ENCODE measurements at places on chromosomes 11 and 22.

GRCh38 chr22:46137218-46137766, 13.0 kb upstream of the PPARA start:
- no peak overlapping the region for H3K4me3 ChIP-seq
- H3K27me3 ChIP-seq = no peaks in the 10 kb centered on the region
- H3K36me3 ChIP-seq = no peaks in the 10 kb centered on the region
- H3K27ac ChIP-seq = no peak overlapping the region
- peaks cover under 1% of the 10 kb centered on the region for H3K4me1 ChIP-seq

DNA sequence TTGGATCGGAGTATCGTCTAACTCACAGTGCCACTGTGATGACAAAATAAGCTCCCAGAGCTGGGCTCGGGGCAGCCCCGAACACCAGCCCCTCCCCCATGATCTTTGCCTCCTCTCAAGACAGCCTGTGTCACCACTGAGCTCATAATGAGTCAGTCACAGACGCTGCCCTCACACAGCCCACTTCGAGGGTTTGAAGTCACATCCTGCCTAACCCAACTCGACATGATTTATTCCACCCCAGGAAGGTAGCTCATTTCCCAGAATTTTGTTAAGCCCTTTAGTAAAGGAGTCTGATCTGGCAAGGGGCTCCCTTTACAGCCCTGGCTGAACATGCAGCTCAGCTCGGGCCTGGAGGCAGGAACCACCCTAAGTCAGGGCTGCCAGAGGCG, 22.8 kb downstream of the MYH9 start:
- H3K4me3 ChIP-seq = no peak overlapping the region
- DNase-seq = no peak
- peaks cover 98% of the 10 kb centered on the region for H3K4me1 ChIP-seq
- no peaks in the 10 kb centered on the region for H3K27me3 ChIP-seq

DNA sequence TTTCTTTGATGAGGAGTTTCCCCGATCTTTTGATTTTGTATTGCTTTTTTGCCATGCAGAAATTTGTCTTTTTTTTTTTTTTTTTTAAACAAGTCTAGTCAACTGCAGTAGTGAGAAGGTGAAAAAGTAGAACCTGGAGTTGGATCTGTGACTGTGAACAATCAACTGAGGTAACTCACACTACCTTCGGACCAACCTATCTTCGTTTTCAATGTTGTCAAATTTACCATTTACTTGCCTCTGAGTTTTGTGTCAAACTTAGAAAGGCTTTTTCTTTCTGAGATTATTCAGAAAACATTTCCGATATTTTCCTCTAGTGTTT, 20.5 kb downstream of the KLHL22 start:
- H3K4me3 ChIP-seq = no peak overlapping the region
- no peak overlapping the region for H3K27ac ChIP-seq

DNA sequence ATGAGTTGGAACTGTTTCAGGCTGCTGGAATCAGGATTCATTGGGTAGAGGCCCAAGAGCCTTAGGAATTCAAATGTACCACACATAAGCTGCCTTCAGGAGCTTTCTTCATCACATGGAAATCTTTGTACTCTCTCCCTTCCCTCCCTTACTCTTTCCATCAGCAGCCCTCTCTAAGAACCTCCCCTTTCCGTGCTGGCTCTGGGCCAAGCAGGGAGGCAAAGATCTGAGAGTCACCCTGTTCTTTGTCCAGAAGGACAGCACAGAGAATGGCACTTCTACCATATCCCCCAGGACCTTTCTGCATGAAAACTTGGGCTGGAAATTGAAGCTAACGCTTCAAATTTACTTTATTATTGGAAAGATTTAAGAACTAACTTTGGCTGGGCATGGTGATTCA, 20.7 kb upstream of the TPBGL start:
- no peak overlapping the region for H3K4me3 ChIP-seq
- no peak for DNase-seq
- no peaks in the 10 kb centered on the region for H3K4me1 ChIP-seq
- no peaks in the 10 kb centered on the region for H3K27me3 ChIP-seq

DNA sequence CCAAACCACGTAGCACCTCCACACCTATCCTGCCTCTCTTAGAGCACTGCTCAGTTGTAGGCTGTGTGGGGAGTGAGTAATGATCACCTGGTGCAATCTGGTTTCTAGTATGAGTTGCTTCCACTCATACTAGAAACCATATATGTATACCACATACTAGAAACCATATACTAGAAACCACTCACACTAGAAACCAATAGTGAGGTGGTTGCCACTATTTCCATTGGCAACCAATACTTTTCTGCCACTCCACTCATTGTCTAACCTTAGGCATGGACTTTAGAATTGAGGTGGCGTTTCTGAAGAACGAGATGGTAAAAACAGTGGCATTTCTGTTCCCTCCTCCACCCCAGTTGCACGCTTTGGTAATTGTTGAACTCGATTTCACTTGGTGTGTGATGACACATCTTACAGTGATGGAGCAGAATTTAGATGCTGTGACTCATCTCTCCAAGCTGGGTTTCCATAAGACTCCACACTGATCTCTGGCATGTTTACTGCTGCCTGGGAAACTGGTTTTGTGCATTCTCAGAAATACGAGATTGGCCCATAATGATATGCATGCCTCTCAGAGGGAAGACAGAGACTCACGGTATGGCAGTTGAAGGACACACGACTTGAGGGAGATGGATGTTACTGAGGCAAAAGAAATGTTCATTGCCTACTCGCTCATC, 82.9 kb downstream of the KIRREL3 start:
- H3K4me3 ChIP-seq = no peak overlapping the region
- no peaks in the 10 kb centered on the region for H3K4me1 ChIP-seq
- no peaks in the 10 kb centered on the region for H3K27me3 ChIP-seq
- no peaks in the 10 kb centered on the region for H3K36me3 ChIP-seq

- H3K27ac ChIP-seq = no peak overlapping the region
- no peak overlapping the region for H3K4me3 ChIP-seq
- no peak for DNase-seq
- H3K27me3 ChIP-seq = no peaks in the 10 kb centered on the region
- no peaks in the 10 kb centered on the region for H3K36me3 ChIP-seq
Observed at GRCh38 chr11:26418386-26418912, 86.5 kb downstream of the ANO3 start.

- peaks cover 31% of the 10 kb centered on the region for H3K36me3 ChIP-seq
- H3K27me3 ChIP-seq = no peaks in the 10 kb centered on the region
- peaks cover 26% of the 10 kb centered on the region for H3K4me1 ChIP-seq
- DNase-seq = no peak
Observed at GRCh38 chr22:30282616-30283046, 6.7 kb downstream of the CASTOR1 start.

- no peak overlapping the region for H3K27ac ChIP-seq
- H3K27me3 ChIP-seq = no peaks in the 10 kb centered on the region
- no peaks in the 10 kb centered on the region for H3K4me1 ChIP-seq
- H3K4me3 ChIP-seq = no peak overlapping the region
Observed at GRCh38 chr11:680476-680875, 14.5 kb downstream of the DEAF1 start.

- no peaks in the 10 kb centered on the region for H3K36me3 ChIP-seq
- peaks cover 40% of the 10 kb centered on the region for H3K27me3 ChIP-seq
- peak; percentile 77 for DNase-seq
Observed at GRCh38 chr11:30586251-30587144, at the start of gene MPPED2. MPPED2 (minus strand) TSS chr11:30586353; CDS start chr11:30580373, 5,980 bp downstream.

- peaks cover 19% of the 10 kb centered on the region for H3K4me1 ChIP-seq
- no peak within 1 kb of the TSS for H3K27ac ChIP-seq
Observed at GRCh38 chr11:61752117-61752924, at the start of gene MYRF. MYRF (plus strand) TSS chr11:61752636; CDS start chr11:61752745, 109 bp downstream.

GRCh38 chr11:65899356-65900124, 648 bp downstream of the FOSL1 start:
- no peaks in the 10 kb centered on the region for H3K27me3 ChIP-seq
- H3K36me3 ChIP-seq = no peaks in the 10 kb centered on the region
- H3K27ac ChIP-seq = peak overlapping the region; percentile 73
- H3K4me1 ChIP-seq = peaks cover 27% of the 10 kb centered on the region
- peak; percentile 86 for DNase-seq

GRCh38 chr11:92591521-92591920, 366.9 kb downstream of the FAT3 start:
- no peaks in the 10 kb centered on the region for H3K36me3 ChIP-seq
- H3K27me3 ChIP-seq = no peaks in the 10 kb centered on the region
- no peak overlapping the region for H3K4me3 ChIP-seq
- no peak overlapping the region for H3K27ac ChIP-seq

GRCh38 chr11:116415095-116415494, 357.7 kb downstream of the BUD13 start:
- no peak overlapping the region for H3K4me3 ChIP-seq
- no peak for DNase-seq
- H3K36me3 ChIP-seq = no peaks in the 10 kb centered on the region
- no peaks in the 10 kb centered on the region for H3K27me3 ChIP-seq
- H3K4me1 ChIP-seq = no peaks in the 10 kb centered on the region

DNA sequence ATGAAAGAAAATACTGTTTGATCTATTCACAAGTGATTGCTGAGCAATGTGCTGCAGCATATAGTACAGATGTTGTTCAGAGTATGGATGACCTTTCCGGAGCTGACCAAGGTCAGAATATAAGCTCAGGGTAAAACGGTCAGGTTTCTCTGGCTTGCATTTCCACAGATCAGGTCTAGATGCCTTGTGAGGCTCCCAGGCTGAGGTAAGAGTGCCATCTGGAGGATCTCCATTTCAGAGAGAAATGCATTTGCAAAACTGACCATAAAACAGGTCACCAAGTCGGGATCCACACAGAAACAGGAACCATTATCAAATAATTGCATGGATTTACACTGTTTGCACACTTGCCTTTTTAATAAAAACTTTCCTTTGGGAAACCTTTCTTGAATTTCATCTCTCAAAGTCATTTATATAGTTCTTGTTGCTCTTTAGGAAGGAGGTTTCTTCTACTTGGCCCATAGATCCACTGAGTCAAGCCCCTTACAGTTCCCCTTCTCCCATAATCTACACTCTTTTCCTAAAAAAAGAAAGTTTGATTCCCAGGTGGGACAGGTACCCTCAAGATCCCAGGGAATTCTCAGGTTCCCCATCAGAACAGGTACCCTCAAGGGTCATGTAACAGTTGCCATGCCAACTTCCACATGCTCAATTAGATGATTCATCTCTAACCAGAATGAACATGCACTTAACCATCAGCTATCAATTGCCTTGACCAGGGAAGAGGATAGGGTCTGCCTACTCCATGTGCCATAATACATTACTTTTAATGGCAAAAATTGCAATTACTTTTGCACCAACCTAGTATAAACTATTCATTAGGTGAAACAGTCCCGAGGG, 25.0 kb upstream of the TMPRSS5 start:
- H3K27ac ChIP-seq = no peak overlapping the region
- DNase-seq = no peak
- no peaks in the 10 kb centered on the region for H3K4me1 ChIP-seq
- H3K36me3 ChIP-seq = peaks cover 35% of the 10 kb centered on the region
- H3K4me3 ChIP-seq = no peak overlapping the region

DNA sequence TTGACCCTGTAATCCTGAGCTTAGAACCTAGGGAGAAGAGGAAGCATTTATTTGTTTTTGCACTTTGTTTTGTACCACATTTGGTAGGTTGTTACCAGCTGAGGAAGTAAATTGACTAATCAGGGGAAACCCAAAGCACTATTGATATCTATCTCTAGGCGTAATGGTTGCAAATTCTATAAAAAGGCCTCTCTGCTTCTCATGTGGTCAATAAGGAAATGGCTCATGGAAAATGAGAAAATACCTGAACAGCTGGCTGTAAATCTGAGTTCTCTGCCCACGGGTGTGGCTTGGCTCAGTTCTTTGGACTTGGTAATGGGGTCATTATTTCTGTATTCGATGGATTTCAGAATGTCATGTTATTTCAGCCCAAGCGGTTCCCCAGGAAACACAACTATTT, 42.4 kb downstream of the BARX2 start:
- no peaks in the 10 kb centered on the region for H3K4me1 ChIP-seq
- no peak for DNase-seq
- H3K4me3 ChIP-seq = no peak overlapping the region
- no peak overlapping the region for H3K27ac ChIP-seq

DNA sequence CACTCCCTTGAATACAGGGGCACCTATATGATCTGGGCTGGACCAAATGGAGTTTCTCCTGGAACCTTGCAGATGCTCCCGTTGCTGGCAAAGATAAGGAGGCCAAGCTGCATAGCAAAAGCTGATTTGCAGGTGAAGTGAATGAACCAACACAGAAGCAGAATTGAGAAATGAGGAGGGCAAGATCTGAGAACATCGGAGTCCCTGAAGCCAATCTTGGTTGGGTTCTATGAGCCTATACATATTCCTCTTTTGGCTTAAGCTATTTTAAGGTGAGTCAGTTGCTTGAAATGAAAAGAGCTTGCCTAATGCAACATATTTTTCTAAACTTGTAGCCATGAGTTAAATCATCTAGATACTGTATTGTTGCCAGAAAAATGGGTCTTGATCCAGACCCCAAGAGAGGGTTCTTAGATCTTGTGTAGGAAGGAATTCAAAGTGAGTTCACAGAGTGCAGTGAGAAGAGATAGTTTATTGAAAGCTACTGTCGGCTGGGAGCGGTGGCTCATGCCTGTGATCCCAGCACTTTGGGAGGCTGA, 23.5 kb downstream of the WEE1 start:
- H3K36me3 ChIP-seq = no peaks in the 10 kb centered on the region
- H3K4me1 ChIP-seq = peaks cover 11% of the 10 kb centered on the region
- no peak for DNase-seq
- H3K4me3 ChIP-seq = no peak overlapping the region

DNA sequence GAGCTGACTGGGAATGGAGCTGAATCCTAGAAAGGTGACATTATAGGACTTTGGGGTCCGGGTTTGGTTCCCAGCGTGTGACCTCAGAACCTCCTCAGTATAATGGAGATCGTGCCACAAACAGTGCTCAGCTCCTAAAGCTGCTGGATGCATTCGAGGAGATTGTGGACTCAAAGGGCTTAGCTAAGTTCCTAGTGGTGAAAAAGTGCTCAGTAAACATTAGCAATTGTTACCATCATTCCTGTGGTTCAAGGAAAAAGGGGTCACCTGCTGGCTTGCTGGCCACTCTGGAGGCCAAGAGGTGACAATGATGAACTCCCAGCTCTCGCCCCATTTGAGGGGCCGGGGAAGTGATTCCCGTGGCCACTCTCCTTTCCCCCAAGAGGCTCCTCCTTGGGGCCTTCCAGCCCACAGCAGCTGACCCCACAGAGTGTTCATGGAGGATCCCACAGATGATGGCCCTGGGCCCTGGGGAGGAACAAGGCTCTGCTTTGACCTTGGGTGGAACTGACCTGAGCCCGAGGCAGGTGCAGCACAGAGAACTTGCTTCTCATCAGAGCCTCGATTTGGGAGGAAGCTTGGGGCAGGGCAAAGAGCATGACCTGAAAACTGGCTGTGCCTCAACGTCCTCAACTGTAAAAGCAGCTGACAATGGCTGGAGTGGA, 40.1 kb downstream of the TRIM29 start:
- H3K4me1 ChIP-seq = no peaks in the 10 kb centered on the region
- DNase-seq = no peak
- no peaks in the 10 kb centered on the region for H3K36me3 ChIP-seq
- H3K27ac ChIP-seq = no peak overlapping the region
- peaks cover 15% of the 10 kb centered on the region for H3K27me3 ChIP-seq
